Adipocyte (in vitro differentiated cells): ENCODE measurements at places on chromosomes 7 and 10.

GRCh38 chr7:96052860-96053470, 268.9 kb downstream of the SLC25A13 start:
- DNase-seq: no peak

- no peak for DNase-seq
These were observed 301.9 kb downstream of the LRMDA start for GRCh38 chr10:75733135-75733890.

DNA sequence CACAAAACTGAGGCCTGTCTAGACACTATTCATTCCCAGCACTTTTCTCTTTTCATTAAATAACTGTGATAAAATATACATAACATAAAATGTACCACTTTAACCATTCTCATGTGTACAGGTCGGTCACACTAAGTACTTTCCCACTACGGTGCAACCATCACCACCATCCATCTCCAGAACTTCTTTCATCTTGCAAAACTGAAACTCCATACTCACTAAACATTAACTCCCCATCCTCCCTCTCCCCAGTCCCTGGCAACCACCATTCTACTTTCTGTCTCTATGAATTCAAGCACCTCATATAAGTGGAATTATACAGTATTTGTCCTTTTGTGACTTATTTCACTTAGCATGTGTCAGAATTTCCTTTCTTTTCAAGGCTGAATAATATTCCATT, 53.0 kb downstream of the ARHGAP12 start:
- DNase-seq: no peak

GRCh38 chr7:102431617-102432298, 1.6 kb upstream of the ORAI2 start:
- peak; percentile 15 for DNase-seq
